NCI-H146 (cell line): ENCODE measurements at places on chromosomes 6 and 20.

DNA sequence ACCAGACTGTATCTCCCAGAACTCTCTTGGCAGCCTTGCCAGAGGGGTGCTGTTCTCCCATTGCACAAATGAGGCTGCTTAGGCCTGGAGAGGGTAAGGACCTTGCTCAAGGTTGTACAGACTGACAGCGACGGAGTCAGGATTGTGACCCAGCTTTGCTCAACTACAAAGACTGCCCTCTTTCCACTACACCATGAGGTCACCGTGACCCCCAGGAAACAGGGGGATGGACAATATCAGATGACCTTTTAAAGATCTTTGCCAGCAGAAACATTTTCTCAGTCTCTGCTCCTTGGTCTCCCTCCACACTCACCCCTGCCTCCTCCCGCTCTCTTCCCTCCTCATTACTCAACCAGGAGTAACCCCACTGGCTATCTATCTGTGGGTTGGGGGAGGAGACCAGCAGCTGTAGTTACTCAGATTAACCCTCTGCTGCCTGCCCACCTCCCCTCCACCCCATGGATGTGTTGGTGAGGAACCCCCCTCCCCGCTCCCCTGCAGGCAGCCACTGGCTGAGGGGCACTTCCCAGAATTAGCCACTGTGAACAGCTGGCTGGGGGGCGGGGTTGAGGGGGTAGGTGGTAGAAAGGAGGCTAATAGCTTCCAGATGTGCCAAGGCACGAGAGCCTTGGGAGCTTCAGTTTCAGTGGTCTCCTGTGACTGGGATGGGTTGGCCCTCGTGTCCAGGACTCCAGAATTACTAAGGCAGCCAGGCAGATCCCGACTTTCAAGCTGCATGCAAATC, 26.9 kb upstream of the MRPS18A start:
- no peak for DNase-seq

DNA sequence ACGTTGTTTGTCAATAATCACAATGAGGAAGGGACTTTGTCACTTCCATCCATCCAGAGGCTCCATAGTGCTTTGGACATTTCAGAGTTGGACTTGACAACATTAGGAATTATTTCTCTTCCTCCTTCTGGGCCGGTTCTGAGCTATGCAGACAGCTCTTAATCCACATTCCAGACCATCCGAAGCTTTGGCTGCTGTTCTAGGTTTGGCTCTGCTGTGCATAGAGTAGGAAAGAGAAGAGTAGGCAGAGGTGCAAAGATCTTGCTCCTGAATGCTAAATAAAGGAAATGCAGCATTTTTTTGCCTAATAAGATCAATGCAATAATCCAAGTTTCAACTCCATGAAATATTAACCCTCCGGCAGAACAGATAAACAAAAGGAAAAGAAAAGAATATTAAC, 251.8 kb upstream of the PRND start:
- DNase-seq = no peak

DNA sequence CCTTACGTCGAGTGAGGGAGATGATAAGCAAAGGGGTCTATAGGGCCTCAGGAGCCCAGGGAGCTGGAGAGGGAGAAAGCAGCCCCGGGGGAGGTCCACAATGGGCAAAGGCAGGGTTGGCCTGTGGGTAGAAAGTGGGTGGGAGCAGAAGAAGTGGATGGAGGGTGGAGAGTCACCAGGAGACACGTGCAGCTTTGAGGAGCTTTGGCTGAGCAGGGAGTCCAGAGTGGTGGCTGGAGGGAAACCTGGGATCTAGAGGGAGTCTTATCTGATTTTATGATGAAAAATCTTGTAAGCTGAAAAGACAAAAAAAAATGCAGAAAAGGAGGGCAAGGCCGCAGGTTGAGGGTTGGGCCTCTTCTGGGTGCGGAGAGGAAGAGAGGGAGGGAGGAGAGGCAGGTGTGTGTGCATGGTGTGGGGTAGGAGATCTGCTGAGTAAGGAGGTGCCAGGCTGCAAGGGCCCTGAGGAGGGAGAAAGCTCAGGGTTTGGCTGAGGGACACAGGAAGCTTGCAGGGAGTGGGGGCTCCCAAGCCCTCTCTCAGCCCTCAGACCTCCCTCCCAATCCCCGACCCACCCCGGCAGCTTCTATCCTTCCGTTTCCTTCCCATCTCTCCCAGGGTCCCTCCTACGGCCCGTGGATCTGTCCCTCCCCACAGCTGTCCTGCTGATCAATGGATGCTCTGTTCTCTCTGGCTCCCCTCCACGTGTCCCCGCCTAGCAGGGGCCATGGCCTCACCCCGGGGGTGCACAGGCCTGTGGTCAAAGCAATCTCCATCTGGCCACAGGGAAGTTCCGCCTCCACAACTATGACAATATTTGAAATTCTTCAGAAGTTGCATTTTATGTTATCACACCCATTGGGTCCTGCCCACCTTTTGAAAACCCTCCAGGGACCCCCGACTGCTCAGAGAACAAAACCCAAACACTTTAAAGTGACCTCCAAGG, 17.1 kb upstream of the BPI start:
- peak; percentile 65 for DNase-seq

- DNase-seq = peak; percentile 90
These were observed 659 bp downstream of the MCUR1 start for GRCh38 chr6:13813621-13814175.

DNA sequence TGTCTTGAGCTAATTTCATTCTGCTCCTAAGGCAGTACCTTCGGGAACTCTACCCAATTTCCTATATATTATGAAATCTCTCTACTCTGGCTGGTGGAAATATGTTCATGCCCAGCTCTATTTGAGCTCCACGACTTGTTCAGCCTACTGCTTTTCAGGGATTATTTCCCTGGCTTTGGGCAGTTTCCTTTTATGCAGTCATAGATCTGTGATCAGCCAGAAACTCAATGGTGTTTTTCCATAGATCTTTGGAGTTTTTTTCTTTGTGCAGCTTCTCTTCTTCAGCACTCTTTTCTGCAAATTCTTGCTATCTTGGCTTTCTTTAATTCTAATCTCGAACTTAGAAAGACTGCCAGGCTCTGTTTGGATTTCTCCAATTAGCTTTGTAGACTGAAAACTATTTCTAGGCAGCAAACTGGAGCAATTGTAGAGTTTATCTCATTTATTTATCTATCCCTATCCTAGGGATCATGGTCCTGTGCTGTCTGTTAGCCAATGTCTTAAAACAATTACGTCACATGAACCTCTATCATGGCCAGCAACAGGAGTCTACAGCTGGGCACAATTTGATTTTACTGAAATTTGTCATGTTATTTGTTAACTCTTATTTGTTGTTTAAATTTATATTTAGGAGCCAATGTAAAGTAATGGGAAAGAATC, 328.4 kb downstream of the BCKDHB start:
- DNase-seq = no peak

DNA sequence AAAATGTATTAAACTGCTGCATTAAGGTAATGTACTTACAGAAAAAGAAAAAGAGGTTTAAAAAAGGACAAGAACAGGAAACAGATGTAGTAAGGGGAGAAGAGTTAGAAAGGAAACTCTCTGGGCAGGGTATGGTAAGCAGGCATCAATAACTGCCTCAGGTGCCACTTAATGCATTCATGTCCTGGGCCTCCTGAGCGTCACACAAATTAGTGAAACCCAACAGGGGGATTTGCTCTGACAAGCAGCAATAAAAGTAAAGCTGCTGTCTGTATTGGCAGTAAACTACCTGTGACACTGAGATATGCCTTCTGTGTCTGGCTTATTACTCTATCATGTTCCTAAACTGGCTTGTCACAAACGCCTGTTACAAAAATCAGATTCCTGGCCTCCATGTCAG, 1.5 kb upstream of the EFHC1 start:
- DNase-seq = no peak

GRCh38 chr6:133399426-133399825, 158.3 kb downstream of the EYA4 start:
- DNase-seq = no peak

DNA sequence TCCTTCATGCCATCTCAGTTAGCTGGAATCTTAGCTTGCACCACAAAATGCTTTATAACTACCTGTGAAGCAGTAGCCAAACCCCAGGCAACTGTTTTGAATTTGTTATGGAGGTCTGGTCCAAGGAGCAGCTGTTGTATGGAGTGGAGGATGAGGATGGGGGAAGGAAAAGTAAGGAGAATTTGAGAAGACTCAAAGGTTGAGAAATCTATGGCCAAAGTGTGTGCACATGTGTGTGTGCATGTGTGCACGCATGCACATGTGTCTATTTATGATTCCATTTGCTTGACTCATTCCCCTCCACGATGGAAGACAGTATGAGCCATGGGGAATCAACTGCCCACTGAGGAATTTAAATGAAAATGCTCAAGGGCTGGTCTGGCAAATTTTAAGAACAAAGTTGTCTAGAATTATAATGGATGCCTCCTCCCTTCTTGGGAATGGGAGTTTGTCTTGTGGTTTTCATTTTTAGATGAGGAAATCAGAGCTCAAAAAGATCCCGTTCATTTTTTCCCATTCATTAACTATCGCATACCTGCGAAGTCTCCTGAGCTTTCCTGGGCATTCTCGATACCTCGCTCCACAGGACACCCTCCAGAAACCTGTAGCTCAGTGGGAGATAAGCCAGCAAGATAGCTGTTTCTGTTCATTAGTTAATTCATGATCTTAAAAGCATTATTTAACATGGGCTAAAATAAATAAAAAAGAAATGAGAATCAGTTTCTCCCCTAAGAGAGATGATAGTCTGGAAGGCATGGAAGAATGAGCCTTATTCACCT, 152.3 kb upstream of the NEDD9 start:
- no peak for DNase-seq

DNA sequence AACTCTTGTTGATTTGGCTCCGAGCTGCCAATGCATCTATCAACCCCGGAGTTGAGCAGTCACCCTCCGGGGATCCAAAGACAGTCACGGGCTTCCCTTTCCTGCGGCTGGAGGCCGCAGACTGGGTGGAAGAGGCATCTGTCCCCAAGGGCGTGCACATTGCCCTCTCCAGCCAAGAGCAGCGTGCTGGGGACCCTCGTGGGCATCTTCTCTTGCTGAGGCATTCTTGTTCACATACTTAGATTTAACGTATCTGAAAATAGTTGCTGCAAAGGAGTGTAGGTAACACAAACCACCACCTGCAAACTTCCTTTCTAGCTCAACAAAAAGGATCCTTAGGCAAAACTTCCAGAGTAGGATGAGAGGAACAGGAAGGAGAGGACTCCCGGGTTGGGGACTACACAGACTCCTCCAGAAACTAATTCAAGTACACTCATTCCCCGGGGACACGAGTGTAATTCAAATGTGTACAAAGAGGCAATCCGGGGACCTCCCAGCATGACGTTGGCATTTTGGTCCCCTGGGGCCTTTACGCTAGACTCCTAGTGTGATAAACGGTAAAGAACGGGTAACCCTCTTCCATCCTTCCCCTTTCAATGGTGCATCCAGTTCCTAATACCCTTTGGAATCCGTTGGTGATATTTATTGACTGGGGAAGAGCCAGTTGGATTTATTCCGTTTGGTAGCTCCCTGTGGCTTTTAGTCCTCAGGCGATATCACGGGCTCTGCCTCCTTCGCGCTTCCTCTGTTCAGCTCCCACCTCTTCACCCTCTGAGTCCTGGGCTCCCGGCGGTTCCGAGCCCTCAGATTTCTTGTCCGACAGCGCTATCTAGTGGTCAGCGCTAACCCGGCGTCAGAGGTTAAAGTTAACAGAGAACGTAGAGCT, 2.7 kb upstream of the COL12A1 start:
- peak; percentile 70 for DNase-seq

DNA sequence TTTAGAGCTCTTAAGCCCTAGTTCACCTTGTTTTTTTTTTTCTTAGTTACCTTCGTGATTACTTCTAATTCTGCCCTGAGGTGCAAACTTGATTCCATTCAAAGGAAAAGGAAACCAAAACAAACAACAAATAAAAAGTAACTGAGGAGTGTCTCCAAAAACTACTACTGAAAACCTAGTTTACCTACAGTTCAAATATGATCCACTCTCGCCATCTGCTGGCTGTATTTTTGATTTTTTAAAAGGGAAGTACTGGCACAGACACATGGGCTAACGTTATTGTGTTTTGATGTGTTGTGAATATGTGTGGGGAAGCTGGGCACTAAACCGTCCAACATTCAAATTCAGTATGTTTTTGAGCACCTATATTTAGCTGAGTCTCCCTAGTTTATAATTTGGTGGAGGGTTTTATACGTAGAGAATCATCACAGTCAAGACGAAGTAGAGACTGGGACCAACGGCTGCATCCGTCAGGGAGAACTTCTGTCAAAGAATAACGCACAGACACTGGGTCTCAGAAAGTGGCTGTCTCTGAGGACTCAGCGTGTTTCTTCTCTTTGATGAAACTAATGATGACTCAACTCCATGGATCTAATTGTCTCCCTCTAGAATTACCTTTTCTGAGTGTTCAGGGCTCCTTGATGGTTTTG, 373.5 kb upstream of the BTBD3 start:
- peak; percentile 73 for DNase-seq

- DNase-seq = no peak
These were observed 2.5 kb downstream of the C20orf202 start for GRCh38 chr20:1205802-1206201.

- no peak for DNase-seq
These were observed 112.4 kb downstream of the PRKN start for GRCh38 chr6:162615016-162615705.

DNA sequence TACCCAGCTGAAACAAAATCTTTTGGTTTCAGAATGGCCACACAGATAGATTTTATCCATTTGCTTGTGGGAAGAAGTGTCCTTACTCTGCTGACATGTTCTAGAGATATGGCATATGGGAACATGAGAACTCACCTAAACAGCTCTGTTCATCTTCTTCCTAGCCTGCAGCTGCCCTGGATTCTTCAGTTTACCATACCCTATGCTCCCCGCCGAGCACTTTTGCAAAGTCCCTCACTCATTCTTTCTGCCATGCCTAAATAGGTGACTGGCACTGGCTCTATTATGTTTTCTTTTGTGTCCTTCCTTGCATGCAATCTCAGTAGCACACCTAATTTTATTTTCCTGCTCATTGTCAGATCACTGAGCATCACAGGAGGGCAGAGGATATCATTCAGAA, 293.7 kb upstream of the RSPO3 start:
- DNase-seq = no peak

DNA sequence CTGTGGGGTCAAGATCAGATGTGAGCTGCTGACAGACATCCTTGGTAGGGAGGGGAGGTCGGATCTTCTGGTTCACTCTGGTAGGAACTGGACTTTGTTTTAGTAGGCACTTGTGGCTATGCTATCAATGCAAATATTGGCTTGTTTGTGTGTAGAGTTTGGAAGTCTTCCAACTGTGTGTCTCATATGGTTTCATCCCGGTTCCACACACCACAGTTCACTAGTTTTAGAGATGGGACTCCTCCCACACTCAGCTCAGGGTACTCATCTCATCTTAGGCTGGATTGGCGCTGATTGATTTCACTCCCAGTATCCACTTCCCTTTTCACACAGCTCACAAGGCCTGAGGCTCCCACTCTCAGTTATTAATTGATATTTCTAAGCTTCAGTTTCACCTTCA, 161.3 kb downstream of the THBS2 start:
- no peak for DNase-seq

DNA sequence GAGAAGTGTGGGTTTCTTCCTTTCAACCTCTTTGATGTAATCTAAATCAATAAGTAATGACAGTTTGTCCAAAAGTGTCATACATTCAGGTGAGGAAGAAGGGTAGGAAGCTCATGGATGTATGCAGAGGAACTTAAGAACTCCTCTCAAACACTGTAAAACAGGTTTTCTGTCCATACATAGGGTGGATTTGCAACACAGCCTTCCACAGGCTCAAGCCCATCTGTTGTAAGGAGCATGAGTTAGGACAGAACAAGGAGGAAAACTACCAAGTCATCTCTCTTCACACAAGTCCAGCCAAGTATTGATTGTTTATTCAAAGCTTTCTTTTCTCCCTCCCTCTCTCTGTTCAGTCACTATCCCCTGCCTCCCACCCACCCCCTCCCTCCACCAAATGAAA, 49.0 kb upstream of the CDYL start:
- DNase-seq = no peak
